ENCODE measurements at places on chromosomes 16 and 17.

DNA sequence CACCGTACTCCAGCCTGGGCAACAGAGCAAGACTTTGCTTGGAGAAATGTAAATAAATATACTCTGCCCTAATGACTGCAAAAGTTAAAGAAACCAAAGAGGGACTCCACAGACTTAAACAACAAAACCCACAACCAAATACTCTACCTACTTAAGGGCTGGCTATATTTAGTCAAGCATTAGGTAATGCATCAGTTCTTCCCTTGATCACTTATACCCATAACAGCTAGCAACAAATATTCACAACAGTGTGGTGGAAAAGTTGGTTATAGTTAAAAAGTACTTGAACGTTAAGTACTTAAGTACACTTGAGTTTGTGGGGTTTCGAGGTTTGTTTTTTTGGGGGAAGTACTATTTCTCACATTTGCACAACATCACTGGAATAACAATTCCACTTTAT, 5.4 kb upstream of the HEXIM2 start:
- no peak for DNase-seq

GRCh38 chr17:8806253-8806925, 7.2 kb upstream of the MFSD6L start:
- DNase-seq = no peak

DNA sequence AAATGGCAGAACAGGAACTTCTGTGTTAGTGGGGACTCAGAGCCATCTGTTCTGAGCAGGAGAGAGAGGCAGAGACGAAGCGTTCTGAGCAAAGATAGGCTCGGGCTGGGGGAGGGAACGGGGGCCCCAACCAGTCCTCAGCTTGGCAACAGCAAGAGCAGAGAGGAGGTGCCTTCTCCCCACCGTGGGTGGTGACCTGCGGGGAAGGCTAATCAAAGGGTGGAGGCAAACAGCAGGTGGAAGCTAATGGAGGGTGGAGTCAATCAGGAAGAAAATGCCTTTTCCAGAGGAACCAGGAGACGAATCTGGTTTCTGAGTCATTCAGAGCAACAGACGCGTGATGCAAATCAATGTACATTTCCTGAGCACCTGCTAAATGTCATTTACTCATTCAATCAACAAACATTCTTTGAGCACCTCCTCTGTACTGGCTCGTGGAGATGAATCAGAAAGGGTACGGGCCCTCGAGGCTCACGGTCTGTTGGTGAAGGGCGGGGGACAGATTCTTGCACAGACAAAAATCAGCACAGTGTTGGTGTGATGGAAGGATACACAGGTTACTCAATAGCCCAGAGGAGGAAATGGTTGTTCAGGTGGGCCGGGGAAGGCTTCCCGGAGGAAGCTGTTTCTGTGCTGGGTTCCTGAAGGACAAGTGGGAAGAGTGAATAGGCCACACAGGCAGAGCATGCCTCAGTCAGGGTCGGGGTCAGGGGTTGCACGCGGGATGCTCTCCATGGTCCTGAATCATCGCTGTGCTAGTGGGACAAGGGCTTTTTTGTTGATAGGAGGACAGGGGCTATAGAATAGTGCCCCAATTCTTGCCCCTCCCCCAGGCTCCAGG, 5.7 kb upstream of the SPNS2 start:
- no peak for DNase-seq

DNA sequence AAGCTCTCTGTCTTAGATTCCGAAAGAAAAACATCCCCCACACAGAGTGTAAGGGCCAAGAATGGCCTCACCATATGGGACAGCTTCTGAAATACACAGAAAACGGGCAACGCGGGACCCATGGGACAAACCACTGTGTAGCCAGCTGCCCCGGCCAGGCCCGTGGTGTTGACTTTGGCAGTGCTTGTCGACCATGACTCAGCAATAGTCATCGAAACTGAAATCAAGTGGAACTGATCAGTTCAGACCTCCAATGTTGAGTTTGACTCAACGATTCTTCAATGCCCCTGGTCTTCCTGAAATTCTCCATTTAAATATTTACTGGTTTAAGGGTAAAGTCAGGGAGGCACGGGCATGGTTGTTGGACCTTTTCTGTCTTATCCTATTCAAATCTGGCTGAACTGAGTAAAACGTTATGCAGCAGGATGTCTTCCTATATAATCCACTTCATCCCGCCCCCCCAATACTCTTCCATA, 27.5 kb downstream of the ZFHX3 start:
- DNase-seq = no peak

DNA sequence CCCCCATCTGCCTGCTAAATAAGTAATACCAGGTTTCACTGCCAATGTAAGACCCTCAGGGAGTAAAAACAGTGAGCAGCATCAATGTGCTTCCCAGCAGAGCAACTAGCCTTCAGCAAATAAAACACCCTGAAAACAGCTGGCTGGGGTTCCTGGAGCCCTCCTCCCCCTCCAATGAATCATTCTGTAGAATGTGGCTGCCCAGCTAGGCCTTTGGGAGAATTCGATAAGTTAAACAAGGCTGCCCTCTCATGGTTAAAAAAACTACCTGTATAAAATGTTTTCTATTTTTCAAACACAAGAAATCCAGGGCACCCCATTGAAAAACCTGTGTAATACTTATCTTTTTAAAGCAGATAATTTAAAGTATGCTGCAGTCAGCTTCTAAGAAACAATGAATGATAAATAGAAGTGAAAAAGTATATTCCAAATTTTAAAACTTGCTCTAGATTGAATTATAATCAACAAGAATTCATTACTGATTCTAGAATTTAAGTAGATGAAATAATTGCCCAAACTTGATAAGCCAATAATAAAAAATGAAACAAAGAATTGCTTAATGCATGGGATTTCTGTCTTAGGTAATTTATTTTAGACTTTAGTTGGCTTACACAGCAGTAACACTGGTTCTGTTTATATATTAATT, 9.4 kb upstream of the TOM1L1 start:
- no peak for DNase-seq

DNA sequence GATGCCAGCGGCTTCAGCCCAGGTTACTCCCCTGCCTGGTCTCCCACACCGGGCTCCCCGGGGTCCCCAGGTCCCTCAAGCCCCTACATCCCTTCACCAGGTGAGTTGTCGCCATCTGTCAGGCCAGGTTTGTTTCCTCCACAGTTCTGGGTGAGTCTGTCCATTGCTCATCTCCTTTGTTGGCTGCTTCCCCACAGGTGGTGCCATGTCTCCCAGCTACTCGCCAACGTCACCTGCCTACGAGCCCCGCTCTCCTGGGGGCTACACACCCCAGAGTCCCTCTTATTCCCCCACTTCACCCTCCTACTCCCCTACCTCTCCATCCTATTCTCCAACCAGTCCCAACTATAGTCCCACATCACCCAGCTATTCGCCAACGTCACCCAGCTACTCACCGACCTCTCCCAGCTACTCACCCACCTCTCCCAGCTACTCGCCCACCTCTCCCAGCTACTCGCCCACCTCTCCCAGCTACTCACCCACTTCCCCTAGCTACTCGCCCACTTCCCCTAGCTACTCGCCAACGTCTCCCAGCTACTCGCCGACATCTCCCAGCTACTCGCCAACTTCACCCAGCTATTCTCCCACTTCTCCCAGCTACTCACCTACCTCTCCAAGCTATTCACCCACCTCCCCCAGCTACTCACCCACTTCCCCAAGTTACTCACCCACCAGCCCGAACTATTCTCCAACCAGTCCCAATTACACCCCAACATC, 28.8 kb downstream of the POLR2A start:
- DNase-seq = no peak

DNA sequence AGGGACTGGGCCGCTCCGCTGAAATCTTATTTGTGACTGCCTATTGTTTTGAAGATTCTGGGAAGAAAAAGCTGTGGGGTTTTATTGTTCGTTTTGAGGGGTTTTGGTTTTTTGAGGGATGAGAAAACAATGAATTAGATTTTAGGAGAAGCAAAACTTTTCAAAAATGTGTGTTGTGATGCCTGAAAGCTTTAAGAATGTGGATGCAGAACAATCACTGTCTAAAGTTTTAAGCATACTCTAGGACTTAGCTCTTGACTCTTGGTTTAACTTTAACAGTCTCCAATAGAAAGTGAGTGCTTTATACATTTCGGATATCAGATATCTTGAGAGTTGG, 899 bp downstream of the CFAP52 start:
- no peak for DNase-seq

- no peak for DNase-seq
Observed at GRCh38 chr17:76642032-76642561, 1.5 kb downstream of the ST6GALNAC1 start.

GRCh38 chr16:72369274-72369673, 197.3 kb upstream of the PMFBP1 start:
- no peak for DNase-seq

DNA sequence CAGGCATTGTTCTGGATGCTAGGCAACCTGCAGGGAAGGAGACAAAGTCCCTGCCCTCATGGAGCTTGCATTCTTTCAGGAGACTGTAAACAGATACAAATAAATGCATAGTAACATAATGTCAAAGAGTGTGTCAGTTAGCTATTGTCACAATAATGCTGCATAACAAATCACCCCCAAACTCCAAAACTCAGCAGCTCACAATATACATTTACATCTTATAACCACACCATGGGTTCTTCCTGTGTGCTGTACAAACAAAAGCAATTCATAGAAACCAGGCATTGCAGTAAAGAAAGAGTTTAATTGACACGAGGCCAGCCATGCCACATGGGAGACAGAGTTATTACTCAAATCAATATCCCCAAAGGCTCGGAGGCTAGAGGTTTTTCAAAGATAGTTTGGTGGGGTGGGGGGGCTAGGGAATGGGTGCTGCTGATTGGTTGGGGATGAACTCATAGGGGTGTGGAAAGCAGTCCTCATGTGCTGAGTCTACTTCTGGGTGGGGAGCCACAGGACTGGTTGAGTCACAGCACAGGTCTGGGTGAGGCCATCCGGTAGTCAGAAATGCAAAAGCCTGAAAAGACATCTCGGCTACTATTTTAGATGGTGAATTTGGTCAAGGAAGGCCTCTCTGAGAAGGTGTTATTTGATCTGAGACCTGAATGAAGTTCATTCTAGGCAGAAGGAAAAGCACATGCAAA, 79.0 kb downstream of the GPRC5B start:
- no peak for DNase-seq

DNA sequence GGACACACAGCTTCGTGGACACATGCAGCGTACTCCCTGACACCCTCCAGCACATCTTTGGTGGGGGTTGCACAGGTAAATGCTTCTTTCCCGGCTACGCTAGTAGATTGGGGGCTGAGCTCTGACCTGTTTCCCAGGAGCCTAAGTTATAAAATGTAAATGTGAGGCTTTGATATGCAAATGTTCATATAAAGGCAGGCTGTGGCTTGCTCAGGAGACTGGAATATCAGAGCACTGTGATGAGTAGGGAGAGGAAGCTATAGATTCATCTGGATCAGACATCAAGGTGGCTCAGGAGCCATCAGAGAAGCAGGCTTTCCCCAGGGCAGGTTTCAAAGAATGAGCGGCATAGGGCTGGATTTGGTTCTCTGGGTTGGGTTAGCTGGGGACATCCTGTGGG, 3.4 kb upstream of the ETV4 start:
- DNase-seq = no peak

DNA sequence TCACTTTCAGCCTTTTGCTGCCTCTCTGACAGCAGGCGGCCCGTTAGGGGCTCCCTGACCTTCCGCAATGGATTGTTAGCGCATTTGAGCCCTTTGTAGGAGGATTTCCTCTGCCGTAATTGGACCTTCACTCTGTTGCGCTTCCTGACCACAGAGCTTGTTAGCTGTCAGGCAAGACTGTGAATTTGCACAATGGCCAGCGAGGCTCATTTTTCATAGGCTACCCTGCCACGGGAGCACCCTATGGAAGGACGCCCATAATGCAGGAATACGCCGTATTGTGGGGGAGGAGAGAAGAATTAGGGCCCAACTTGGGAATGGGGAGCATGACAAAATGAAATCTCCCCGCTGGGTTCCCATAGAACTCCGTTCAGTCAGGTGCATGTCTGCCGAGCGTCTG, 205.2 kb upstream of the NLRP1 start:
- DNase-seq = no peak

- DNase-seq = no peak
Observed at GRCh38 chr16:49484936-49485335, 111.3 kb downstream of the C16orf78 start.

DNA sequence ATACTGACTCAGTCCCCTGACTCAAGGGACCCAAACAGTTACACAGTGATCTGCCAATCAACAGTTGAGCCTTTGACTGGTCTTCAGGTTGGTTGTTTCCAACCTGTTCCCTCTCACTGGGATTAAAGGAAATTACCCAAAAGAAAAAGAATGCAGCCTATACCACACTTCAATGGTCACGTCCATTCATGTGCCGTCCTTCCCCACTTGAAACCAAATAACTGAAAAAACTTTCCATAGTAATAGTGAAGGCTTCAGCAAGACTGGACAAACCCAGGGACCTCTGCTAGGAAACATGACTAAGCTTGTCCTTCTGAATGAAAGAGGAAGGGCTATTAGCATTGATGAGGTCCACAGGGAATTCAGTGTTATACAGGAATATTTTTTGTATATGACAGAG, 30.6 kb downstream of the MRPS23 start:
- DNase-seq = no peak

- DNase-seq = no peak
Observed at GRCh38 chr17:73165616-73166404, 1.0 kb downstream of the SSTR2 start.

DNA sequence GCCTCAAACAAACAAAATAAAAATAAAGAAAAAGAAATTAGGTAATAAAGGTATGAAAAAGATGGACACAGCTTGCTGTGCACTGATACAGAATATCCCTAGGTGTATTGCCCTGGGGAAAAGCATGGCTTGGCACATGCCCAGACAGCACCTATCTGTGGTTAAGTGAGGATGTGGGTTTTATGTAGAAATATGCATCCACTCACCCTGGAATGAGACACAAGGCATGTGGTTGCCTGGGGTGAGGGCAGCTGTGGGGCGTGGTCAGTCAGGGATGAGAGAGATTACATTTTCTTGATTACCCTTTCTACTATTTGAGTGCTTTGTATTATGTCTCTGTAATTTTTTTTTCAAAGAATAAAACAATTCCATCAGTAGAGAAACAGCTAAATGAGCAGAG, 6.9 kb downstream of the PLLP start:
- DNase-seq = no peak

DNA sequence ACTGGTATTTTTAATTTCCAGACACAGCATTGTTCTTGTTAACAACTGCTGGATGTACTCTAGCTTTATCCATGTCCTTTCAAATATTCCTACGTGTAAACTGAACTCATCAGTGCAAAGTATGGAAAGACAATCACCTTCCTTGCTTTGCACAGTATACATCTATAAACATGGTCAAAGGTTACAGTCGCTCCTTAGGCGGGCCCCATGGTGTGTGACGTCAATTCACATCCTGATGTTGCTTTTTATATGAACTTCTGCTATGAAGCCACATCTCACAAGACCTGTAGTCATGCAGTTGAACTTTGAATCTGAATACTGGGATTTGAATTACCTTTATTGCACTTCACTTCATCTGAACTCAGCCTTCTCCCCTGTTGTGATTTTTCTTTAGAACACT, 447.6 kb upstream of the PSMD7 start:
- DNase-seq = no peak

- DNase-seq = no peak
Observed at GRCh38 chr17:78044280-78044835, 84.2 kb downstream of the TMC6 start.

GRCh38 chr16:57098188-57098841, 5.9 kb downstream of the CPNE2 start:
- DNase-seq = no peak

GRCh38 chr17:74838274-74838673, 21.4 kb downstream of the GRIN2C start:
- no peak for DNase-seq

All from amygdala (tissue), 56 donors.